ENCODE measurements at places on chromosomes 1 and 21.

DNA sequence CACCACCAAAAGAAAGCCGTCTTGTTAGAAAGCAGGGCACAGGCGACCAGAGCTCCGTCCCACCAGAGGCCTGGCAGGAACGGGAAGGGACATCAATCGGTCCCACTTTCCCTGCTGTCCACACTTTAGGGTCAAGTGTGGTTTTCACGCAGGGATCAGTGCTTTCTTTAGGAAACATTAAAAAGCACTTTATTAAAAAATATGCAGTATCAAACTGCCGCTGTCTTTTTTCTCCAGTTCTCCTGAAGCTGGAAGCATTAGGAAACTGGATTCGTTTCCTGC, 437 bp downstream of the IFNLR1 start:
- no peak for DNase-seq

- no peak for DNase-seq
These were observed 511.4 kb downstream of the AJAP1 start for GRCh38 chr1:5165762-5166161.

- DNase-seq, result no peak
These were observed 111.1 kb downstream of the GLUL start for GRCh38 chr1:182280504-182280900.

DNA sequence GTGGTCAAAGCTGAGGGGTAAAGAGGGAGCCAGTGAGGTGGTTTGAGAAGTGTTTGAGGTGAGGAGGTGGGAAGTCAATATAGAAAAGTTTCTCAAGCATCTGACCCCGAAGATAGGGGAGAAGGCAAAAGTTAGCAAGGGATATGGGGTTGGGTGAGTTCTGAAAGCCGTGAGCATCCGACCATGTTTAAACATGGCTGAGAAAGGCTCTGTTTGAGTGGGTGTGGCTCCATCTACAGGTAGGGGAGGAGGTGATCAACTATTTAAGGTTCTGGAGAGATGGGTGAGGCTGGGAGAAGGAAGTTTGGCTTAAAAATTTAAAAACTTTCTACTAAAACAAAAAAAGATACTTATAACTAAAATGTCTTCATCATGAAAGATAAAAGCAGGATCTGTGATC, 273.8 kb downstream of the KCNJ6 start:
- no peak for DNase-seq

- no peak for DNase-seq
These were observed 1.8 kb downstream of the BCAN start for GRCh38 chr1:156643778-156644092.

- no peak for DNase-seq
These were observed 80.5 kb downstream of the ENAH start for GRCh38 chr1:225572422-225572821.

GRCh38 chr21:38221594-38221993, 35.2 kb upstream of the KCNJ15 start:
- DNase-seq, result no peak

DNA sequence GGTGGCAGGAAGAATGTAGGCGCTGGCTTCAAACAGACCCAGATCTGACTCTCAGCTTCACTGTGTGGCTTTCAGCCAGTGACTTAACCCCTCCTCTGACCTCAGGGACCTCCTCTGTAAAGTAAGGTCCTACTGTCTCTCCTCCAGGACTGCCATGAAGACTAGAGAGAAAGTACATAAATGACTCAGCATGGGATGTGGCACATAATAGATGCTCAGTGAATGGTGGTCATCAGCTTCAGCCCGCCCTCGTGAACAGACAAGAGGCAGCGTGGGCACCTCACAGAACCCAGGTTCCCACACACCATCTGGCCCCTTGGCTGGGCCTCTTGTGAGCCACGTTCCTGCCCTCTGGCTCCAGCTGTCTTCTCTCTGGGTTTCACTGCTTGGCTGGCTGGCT, 126.0 kb downstream of the SYF2 start:
- no peak for DNase-seq

- DNase-seq, result no peak
These were observed 880 bp downstream of the IGSF21 start for GRCh38 chr1:18108299-18109057.

DNA sequence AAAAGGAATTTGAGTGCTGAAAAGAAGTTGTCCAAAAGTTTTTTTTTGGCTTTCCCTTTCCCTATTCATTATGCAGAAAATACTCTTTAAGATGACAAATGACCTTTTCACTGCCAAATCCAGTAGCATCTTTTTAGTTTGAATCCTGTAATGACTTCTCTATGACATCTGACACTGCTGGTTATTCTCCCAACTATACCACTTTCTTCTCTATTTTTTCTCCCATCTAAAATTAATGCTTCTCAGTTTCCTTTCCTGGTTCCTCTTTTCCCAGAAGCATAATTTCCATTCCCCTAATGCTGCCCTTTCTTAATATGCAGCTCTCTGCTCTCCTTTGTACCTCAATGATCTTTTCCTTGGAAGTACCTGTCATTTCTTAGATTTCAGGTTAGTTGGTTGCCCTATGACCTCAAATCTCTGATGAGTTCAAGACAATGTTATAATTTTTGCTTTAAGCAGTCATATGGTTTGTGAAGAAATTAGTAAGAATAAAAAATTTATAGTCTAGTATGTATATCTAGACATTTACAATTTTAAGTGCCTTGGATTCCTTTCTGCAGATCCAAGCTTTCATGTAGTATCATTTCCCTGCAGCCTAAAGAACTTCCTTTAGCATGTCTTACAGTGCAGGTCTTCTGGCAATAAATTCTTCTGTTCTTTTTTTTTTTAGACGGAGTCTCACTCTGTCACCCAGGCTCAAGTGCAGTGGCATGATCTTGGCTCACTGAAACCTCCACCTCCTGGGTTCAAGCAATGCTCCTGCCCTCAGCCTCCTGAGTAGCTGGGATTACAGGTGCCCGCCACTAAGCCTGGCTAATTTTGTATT, 150.8 kb downstream of the CDC42BPA start:
- no peak for DNase-seq

GRCh38 chr1:145995964-145996432, 381 bp downstream of the TXNIP start:
- no peak for DNase-seq

GRCh38 chr21:32279377-32279680, 480 bp upstream of the MIS18A start:
- no peak for DNase-seq

DNA sequence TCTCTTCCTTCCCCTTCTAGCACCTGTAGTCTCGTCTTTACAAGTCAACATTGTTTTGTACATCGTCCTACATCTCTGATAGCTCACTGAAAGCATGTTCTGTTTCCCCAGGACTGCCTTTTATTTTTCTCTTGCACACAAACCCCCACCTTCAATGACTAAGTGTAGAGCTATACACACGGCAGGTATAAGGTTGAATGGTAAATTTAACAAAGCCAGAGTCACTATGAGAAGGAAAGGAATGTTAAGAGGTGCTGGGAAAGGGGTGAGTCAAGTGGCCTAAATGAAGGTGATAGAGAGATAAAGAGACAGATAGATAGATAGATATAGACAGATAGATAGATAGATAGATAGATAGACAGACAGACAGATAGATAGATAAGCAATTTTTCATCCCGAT, 134.3 kb upstream of the ATP1B1 start:
- no peak for DNase-seq

- no peak for DNase-seq
These were observed 108.0 kb upstream of the TRABD2B start for GRCh38 chr1:48105165-48105564.
